ENCODE measurements at places on chromosomes 6 and 20. TPM values are rescaled to one million over a fixed set of nuclear protein-coding genes. Genes with fewer than 3 reads are reported as not detected.
A peak's percentile ranks its signal among the peaks of the same experiment; 100 is the strongest.

DNA sequence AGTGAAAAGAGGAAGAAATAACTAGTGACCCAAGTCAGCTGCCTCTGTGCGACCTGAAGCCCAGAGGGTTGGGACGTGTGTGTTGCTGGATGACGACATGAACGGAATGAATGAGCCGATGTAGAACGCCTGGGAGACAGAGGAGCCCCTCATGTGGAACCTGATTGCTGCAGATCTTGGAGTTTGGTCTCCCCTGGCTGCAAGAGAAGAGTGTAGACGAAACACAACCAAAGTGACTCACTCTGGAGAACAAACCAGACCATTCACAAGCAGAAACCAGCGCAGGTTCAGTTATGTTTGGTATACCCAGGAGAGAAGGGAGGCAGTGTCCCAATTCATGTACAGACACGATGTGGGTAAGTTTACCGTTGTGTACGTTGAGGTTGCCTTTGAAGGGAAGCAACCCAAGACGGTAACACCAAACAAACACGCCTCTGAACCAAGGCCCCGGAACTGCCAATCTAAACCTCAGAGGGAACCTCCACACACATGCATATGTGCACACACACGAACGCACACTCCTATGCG lies 265.9 kb downstream of the BMP7 start:
- no peaks in the 10 kb centered on the region for H3K27me3 ChIP-seq
- H3K4me3 ChIP-seq = no peak overlapping the region
- no peak for DNase-seq

GRCh38 chr6:7124636-7125035 lies 16.9 kb downstream of the RREB1 start:
- H3K4me1 ChIP-seq = peaks cover 34% of the 10 kb centered on the region
- no peak for DNase-seq
- peak overlapping the region; percentile 32 for H3K27ac ChIP-seq
- no peaks in the 10 kb centered on the region for H3K36me3 ChIP-seq

DNA sequence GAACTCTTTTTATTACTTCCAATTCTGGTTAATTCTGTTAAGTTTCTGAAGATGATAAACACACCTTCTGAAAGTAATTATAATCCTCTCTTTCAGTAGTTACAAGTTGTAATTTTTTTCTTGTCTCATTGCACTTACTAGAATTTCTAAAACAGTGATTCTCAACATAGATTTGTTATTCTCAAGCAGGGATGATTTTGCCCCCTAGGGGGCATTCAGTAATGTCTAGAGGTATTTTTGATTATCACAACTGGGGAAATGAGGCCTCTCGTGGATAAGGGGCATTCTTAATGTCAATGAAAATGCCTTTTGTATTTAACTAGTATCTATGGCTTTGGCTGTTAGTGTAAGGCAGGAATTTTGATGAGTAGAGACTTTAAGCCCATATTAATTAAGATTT lies 39.4 kb upstream of the MAFB start:
- no peak overlapping the region for H3K27ac ChIP-seq
- H3K4me1 ChIP-seq = no peaks in the 10 kb centered on the region
- no peak overlapping the region for H3K4me3 ChIP-seq
- H3K36me3 ChIP-seq = no peaks in the 10 kb centered on the region
- no peak for DNase-seq
- H3K27me3 ChIP-seq = no peaks in the 10 kb centered on the region

- no peaks in the 10 kb centered on the region for H3K4me1 ChIP-seq
- no peaks in the 10 kb centered on the region for H3K36me3 ChIP-seq
- DNase-seq = no peak
- no peak overlapping the region for H3K27ac ChIP-seq
- H3K27me3 ChIP-seq = no peaks in the 10 kb centered on the region
These were observed 509.7 kb upstream of the MARCKS start for GRCh38 chr6:113347436-113347835.

DNA sequence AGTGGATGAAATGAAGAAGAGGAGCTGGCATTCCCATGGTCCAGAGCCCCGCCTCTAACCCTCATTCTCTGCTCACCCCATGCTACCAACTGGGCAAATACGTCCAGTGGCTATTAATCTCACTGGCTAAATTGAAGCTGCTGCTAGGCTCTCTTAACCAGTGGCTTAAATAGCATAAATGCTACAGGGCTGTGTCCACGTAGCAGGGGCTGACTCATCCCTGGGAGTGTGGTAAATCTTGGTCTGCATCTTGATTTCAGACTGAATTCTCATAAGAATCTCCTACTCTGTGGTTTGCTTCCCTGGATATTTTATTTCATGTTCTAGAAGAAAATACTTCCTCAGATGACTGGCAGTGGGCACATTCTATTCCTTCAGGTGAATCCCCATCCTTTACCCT lies 193.1 kb upstream of the ARG1 start:
- H3K36me3 ChIP-seq = no peaks in the 10 kb centered on the region
- no peak overlapping the region for H3K27ac ChIP-seq
- H3K4me3 ChIP-seq = no peak overlapping the region
- no peaks in the 10 kb centered on the region for H3K4me1 ChIP-seq
- no peak for DNase-seq

DNA sequence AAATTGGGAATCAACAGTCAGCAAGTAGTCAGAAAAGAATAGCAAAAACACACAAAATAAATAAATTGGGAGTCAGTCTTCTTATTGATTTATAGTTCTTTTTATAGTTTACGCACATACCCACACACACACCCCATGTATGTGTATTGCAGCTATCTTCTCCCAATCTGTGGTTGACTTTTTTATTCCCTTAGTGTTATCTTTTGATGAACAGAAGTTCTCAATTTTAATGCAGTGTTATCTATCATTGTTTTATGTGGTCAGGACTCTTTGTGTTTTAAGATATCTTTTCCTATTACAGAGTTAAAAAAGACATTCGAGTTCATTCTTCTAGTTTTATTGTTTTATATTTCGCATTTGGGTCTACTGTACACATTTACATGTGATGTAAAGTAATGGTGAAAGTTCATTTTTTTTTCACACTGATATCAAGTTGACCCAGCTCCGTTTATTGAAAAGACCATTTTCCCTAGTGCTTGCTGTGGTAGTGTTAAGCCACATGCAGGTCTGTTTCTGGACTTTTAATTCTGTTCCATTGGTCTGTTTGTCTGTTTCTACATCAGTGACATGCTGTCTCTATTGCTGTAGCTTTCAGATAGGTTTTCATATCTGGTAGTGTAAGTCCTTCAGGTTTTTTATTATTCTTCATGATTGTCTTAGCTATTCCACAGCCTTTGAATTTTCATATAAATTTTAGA lies 78.4 kb downstream of the ZFAND3 start:
- DNase-seq = no peak
- no peak overlapping the region for H3K4me3 ChIP-seq
- no peaks in the 10 kb centered on the region for H3K36me3 ChIP-seq
- H3K27me3 ChIP-seq = no peaks in the 10 kb centered on the region
- no peak overlapping the region for H3K27ac ChIP-seq
- H3K4me1 ChIP-seq = peaks cover 8% of the 10 kb centered on the region

DNA sequence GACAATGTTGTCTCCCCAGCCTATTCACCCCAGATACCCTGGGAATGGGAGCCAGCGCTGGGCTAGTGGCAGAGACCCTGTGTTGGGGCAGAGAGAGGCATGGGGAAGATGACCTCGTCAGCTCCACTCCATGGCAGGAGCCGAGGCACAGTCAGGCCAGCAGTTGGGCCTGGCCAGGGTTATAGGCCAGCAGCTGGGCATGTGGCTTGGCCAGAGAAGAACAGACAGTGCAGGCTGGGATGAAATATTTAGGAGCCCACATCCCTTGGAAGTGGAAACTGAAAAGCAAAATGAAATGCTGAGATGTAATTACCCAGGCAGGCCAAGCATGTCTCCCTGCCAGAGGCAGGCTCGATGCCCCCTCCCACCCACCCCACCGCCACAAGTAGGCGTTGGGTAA lies 70.0 kb downstream of the GRM4 start:
- no peaks in the 10 kb centered on the region for H3K4me1 ChIP-seq
- no peaks in the 10 kb centered on the region for H3K27me3 ChIP-seq
- no peak for DNase-seq
- no peak overlapping the region for H3K4me3 ChIP-seq
- H3K27ac ChIP-seq = no peak overlapping the region

GRCh38 chr6:53009056-53009455 lies 14.0 kb upstream of the GSTA4 start:
- H3K4me1 ChIP-seq = no peaks in the 10 kb centered on the region
- H3K36me3 ChIP-seq = peaks cover 37% of the 10 kb centered on the region
- DNase-seq = no peak
- H3K4me3 ChIP-seq = no peak overlapping the region

DNA sequence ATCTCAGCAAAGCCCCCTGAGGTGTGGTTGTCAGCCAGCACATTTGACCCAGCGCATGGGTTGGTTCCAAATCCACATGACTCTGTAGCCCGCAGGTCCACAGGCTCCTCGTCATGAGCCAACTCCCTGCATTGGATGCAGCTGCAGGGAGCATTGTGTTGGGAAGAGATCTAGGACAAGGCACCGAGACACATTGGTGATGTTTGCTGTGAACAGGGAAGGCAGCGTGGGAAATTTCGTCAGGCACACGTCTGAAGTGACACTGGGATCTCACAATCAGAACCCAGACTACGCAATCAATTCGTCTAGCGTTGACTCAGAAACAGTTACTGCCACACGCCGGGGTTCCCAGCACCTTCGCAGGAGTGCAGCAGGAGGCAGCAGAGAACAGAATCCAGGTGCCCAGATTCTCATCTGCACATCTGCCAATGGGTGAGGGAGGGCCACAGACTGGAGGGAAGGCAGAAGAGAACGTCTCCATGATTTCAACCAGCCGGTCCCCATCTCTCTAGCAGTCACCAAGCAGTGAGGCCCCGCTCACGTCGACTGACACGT lies 177.0 kb downstream of the TTLL2 start:
- H3K4me3 ChIP-seq = no peak overlapping the region
- no peaks in the 10 kb centered on the region for H3K27me3 ChIP-seq
- no peaks in the 10 kb centered on the region for H3K4me1 ChIP-seq

GRCh38 chr6:52760105-52760765 lies 3.0 kb downstream of the GSTA2 start:
- H3K4me3 ChIP-seq = no peak overlapping the region
- DNase-seq = no peak
- H3K4me1 ChIP-seq = no peaks in the 10 kb centered on the region
- no peaks in the 10 kb centered on the region for H3K27me3 ChIP-seq
- no peak overlapping the region for H3K27ac ChIP-seq

DNA sequence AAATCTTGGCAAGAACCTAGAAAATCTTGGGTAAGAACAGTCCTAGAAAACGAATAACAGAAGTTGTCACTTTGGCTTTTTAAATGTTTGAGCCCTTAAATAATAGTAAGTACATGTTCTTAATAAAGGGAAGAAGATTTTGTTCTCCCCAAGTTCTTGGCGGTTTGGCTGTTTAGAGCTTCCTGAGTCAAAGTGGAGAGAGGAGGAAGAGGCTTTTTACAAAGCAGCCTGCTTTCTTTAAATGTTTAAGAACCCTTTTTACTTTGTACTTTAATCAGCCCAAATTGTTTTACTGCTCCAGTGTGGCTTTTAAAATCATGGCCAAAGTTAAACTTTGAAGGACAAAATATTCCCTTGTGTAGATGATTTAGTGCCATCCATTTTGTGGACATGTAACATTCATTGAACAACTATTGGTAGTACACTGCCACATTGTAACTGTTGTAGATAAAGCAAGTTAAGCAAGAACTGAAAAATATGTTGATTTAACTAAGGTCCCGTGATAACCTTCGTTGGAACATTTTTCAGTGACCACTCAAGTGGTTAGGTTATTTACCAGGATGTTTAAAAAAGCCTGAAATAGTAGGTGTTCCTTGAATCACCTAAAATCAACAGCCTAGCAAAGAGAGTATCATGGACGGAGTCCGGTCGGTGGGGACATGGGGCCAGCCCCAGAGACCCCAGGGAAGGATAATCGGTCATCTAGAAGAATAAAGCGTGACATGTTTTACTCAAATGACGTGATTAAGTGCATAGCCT lies 2.4 kb downstream of the AMD1 start:
- H3K36me3 ChIP-seq = no peaks in the 10 kb centered on the region
- peak; percentile 30 for DNase-seq
- H3K27ac ChIP-seq = peak overlapping the region; percentile 86
- H3K4me3 ChIP-seq = peak overlapping the region; percentile 97
- no peaks in the 10 kb centered on the region for H3K27me3 ChIP-seq

Gene GPR6
- total RNA-seq = not detected

Gene SH3BGRL2
- total RNA-seq = 225 TPM

Gene GHRH
- total RNA-seq = not detected
